ENCODE measurements at places on chromosomes 3 and 15.

GRCh38 chr15:36884936-36885635 is 215.3 kb downstream of the MEIS2 start:
- H3K36me3 ChIP-seq: no peaks in the 10 kb centered on the region
- DNase-seq: no peak
- H3K27ac ChIP-seq: no peak overlapping the region
- peaks cover 9% of the 10 kb centered on the region for H3K4me1 ChIP-seq

DNA sequence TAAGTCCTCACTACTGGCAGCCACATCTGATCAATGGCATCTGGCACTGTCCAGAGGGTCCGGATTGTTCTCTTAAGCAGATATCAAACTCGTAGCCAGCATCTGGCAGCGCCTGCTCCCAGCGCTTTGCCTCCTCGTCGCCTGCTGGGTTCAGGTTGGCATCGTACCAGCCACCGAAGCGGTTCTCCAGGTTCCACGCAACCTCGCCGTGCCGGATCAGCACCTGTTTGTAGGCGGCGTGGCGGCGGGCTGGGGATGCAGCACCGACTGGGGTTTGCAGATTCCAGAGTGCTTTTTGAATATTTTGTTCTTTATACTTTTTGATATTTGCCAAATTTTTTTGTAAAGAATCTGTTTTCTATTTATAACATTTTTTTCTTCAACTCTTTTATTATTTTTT is 111.6 kb downstream of the NR2F2 start:
- DNase-seq: no peak
- no peaks in the 10 kb centered on the region for H3K27me3 ChIP-seq
- H3K4me3 ChIP-seq: no peak overlapping the region
- H3K27ac ChIP-seq: no peak overlapping the region

GRCh38 chr15:93314245-93314644 is 225.2 kb upstream of the RGMA start:
- no peak for DNase-seq
- H3K27me3 ChIP-seq: no peaks in the 10 kb centered on the region
- no peak overlapping the region for H3K4me3 ChIP-seq
- H3K4me1 ChIP-seq: no peaks in the 10 kb centered on the region
- no peaks in the 10 kb centered on the region for H3K36me3 ChIP-seq

DNA sequence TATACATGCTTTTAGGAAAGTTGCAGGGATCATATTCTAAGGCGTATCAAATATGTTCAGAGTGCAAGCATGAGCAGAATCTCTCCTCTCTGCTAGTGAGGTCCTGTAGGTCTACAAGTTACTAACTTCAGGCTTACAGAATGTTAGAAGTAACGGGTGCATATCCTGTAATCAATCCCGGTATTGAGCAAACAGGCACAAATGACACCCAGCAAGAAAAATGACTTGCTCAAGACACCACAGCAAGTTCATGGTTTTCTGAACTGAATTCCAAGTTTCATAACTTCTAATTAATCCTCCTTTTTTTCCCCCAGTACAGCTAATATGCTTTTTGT is 353.9 kb upstream of the TPRG1 start:
- H3K4me3 ChIP-seq: no peak overlapping the region
- H3K4me1 ChIP-seq: peaks cover 4% of the 10 kb centered on the region

DNA sequence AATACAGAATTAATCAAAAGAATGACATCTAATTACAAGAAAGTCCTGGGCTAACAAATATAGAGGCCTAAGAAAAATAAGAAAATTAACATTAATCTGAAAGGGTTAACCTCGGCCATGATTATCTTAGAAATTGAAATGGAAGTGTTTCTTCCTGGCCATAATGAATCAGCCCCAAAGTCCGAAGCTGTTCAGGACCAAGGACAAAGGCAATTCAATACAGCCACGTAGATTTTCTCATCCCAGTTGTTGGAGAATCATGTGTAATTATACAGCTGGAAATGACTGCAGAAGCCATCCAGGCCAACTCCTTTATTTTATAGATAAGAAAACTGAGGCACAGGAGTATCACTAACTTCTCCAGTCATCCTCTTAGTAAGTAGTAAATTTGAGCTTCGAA is 38.0 kb upstream of the GBE1 start:
- no peak overlapping the region for H3K27ac ChIP-seq
- no peaks in the 10 kb centered on the region for H3K4me1 ChIP-seq
- no peaks in the 10 kb centered on the region for H3K36me3 ChIP-seq
- no peaks in the 10 kb centered on the region for H3K27me3 ChIP-seq
- DNase-seq: no peak
- no peak overlapping the region for H3K4me3 ChIP-seq

DNA sequence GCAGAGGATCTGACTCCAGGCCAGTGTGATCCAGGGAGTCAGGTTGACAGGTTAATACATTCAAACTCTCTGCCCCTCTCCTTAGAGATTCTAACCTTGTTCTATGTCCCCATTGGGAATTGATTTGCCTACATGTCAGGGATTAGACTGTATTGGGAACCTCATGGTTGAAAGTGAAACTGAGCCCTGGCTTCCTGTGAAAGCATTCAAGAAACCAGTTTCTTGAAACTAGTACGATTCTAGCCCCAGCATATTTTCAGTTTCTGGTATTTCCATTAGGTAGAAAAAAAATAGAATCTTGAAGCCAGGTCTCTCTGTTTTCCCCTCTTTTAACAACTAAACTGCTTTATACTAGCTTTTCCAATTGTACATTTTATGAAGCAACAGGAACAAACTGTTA is 140.4 kb upstream of the ABI3BP start:
- H3K27ac ChIP-seq: no peak overlapping the region
- H3K36me3 ChIP-seq: no peaks in the 10 kb centered on the region
- no peak overlapping the region for H3K4me3 ChIP-seq
- H3K4me1 ChIP-seq: no peaks in the 10 kb centered on the region

DNA sequence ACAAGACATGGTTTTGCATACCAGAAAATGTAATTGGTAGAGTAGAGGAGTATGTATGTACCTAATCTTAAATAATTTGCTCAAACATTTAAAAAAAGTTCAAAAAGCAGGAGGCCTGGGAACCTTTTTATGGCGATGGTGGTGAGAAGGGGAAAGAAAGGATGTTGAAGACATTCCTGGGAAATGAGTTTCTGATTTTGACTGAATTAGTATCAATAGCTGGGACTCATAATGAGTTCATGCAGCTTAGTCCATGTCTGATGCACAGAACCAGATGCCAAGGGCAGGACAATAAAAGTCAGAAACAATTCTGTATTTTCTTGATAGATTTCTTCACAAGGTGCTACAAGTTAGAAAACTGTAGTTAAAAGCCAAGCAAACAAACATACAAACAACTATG is 395.3 kb downstream of the GAP43 start:
- no peak overlapping the region for H3K27ac ChIP-seq
- H3K4me1 ChIP-seq: no peaks in the 10 kb centered on the region
- H3K36me3 ChIP-seq: no peaks in the 10 kb centered on the region
- no peaks in the 10 kb centered on the region for H3K27me3 ChIP-seq
- no peak overlapping the region for H3K4me3 ChIP-seq

DNA sequence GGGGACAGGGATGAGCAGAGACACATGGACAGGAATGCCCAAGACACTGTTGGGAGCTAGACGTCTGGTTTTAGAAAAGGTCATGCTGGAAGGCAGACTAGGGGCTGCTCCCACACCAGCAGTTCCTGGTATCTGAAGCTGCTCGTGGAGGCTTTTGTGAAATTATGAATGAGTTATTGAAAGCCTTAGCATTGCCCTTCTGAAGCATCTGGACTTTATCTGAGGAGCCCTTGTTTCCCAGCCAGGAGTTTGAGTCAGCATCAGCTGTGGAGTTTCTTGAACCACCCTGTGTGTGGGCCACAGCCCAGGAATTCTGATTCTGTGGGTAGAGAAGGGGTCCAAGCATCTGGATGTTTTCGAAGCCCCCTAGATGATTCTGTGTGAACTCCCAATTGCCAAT is 258.7 kb downstream of the SLCO3A1 start:
- peak; percentile 46 for DNase-seq
- H3K4me3 ChIP-seq: no peak overlapping the region
- H3K27ac ChIP-seq: no peak overlapping the region
- H3K4me1 ChIP-seq: no peaks in the 10 kb centered on the region
- no peaks in the 10 kb centered on the region for H3K27me3 ChIP-seq

DNA sequence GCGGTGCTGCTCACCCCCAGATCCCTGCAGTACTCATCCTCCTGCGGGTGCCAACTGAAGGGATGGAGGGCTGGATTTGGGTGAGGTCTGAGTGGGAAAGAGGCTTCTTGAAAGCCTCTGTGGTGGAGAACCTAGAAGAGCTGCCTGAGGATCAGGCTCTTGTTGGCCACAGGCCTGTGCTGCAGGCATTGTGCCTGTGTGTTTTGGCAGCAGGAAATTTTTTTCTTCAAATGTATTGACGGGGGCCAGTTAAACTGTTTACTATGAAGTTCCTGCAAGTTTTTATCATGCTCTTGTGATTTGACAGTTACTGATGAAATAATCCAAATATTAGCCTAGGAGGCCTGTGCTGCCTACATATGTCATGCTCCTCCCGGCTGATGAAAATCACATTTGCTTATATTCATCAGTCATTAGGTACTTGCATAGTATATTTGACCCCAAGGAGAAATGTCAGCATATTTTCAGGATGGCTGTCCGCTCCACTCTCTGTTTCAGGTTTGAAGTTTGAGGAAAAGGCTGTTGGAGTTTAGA is 103.1 kb downstream of the THSD4 start:
- H3K27me3 ChIP-seq: no peaks in the 10 kb centered on the region
- no peaks in the 10 kb centered on the region for H3K36me3 ChIP-seq
- no peak overlapping the region for H3K27ac ChIP-seq
- DNase-seq: no peak
- H3K4me3 ChIP-seq: no peak overlapping the region

DNA sequence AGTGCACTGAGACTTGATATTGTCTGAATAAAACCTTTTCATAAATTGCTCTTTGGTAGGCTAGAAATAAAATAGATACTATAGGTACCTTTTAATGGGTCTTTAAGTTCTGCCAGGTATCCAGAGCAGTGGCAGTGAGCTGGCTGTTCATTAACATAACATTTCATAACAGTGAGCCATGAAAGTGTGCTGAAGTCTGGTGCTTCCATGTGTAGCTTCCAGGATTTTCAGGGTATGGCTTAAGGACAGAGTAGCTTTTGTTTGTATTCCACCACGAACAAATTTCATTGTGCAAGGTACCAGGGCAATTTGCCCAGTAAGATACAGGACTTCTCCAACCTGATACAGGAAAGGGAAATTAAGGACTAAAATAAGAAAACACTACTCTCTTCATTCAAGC is 124.7 kb upstream of the NANOGP8 start:
- no peaks in the 10 kb centered on the region for H3K27me3 ChIP-seq
- no peak overlapping the region for H3K4me3 ChIP-seq
- H3K27ac ChIP-seq: no peak overlapping the region
- H3K36me3 ChIP-seq: no peaks in the 10 kb centered on the region
- DNase-seq: no peak

DNA sequence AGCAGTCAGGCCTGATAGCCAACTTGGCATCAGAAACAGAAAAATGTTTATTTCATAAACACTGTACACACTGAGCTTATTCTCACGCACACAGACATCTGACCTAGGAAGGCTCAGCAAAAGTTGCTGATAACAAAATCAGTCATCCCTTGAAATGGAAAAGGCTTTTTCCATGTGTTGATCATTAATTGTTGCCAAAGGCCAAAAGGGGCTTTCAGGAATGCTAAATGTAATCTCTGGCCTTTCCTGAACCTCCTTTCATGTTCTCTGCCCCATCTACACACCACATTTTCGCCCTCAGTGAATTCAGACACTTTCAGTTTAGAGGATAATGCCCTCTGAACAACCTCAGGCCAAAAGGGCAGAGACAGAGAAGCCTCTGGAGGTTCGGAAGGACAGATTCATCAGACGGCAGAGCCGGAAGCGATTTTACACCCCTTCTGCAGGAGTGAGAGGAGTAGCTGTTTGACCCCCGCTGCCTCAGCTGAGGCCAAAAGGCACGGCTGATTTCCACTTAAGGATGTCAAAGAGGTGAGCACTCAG is 14.5 kb downstream of the RTP4 start:
- no peaks in the 10 kb centered on the region for H3K27me3 ChIP-seq
- no peak for DNase-seq
- no peaks in the 10 kb centered on the region for H3K36me3 ChIP-seq

DNA sequence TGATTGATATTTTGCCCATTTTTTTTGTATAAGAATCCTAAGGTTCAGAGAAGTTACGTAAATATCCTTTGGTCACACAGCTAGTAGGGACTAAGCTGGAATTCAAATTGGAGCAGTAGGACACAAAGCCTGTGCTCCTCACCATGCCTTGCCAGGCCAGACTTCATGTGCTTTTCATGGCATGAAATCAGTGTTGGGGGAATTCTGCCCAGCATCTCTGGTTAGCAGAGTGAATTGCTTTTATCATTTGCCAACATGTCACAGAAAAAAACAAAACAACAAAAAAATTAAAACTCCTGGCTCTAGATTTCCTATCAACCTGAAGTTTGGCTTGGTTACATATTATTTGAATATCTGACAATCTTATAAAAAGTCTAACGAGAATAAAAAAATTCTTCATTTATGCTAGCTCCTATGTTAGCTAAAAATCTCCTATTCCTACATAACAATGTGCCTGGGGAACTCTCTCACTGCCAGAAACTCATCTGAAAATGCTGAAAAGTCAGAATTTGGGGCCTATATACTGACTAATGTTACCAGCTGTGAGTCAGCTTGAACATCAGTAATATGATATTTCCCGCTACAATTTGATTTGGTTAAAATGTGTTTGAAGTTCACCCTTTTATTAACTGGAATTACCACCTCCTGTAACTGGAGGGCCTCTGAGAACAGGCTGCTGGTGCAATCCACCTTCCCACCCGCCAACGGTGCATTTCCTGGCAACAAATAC is 141.7 kb downstream of the TIGIT start:
- no peak overlapping the region for H3K27ac ChIP-seq
- no peak for DNase-seq
- no peak overlapping the region for H3K4me3 ChIP-seq
- H3K4me1 ChIP-seq: no peaks in the 10 kb centered on the region
- H3K36me3 ChIP-seq: no peaks in the 10 kb centered on the region

GRCh38 chr3:101281521-101282030 is 38.8 kb downstream of the IMPG2 start:
- peaks cover 10% of the 10 kb centered on the region for H3K27me3 ChIP-seq
- no peak for DNase-seq
- H3K4me3 ChIP-seq: no peak overlapping the region
- no peaks in the 10 kb centered on the region for H3K36me3 ChIP-seq

GRCh38 chr3:147311716-147312115 is 94.6 kb downstream of the ZIC4 start:
- no peak overlapping the region for H3K4me3 ChIP-seq
- no peaks in the 10 kb centered on the region for H3K36me3 ChIP-seq
- no peak for DNase-seq
- H3K27ac ChIP-seq: no peak overlapping the region
- no peaks in the 10 kb centered on the region for H3K4me1 ChIP-seq
- H3K27me3 ChIP-seq: no peaks in the 10 kb centered on the region
